Activated CD8-positive, alpha-beta T cell treated with anti-CD3 and anti-CD28 coated beads, Interleukin-2, amount 10 ng/mL, durations not matched to agents 7 days and 5 days (primary cell): ENCODE measurements at places on chromosomes 1 and 21. TPM values are rescaled to one million over a fixed set of nuclear protein-coding genes. Genes with fewer than 3 reads are reported as not detected.

- DNase-seq, result no peak
Observed at GRCh38 chr1:15322648-15323350, 75.8 kb downstream of the FHAD1 start.

DNA sequence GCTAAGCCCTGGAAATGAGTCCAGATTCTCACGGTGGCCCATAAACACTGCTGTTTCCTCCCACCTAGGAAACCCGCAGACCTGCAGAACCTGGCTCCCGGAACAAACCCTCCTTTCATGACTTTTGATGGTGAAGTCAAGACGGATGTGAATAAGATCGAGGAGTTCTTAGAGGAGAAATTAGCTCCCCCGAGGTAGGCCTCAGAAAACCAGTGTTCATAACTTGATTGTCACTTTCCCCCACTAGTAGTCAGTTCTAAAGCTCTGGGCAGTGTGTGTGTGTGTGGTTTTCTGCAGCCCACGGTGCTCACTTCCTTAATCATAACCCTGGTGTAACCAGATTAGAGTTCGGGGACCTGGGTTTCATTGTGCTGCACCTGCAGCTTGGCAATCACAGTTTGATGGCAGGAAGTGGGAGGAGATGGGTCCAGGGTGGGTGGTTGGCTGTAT lies 39.1 kb downstream of the CLIC6 start:
- peak; percentile 72 for DNase-seq

DNA sequence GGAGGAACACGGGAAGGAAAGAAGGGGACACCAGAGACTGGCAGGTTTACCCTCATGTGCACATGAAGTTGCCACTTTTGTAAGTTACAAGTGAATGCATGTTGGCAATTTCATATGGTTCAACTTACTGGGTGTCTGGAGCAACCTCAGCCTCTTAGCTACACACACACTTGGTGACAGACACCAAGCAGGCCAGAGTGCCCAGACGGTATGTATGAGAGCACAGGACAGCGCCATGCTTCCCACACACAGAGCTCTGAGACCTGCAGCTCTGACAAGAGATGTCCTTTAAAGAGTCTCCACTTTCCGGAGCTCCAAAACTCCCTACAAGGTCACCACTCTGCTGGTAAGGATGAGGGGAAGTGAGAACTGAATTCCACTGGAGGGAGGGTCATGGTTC lies 1.9 kb upstream of the TRABD2B start:
- DNase-seq, result no peak

DNA sequence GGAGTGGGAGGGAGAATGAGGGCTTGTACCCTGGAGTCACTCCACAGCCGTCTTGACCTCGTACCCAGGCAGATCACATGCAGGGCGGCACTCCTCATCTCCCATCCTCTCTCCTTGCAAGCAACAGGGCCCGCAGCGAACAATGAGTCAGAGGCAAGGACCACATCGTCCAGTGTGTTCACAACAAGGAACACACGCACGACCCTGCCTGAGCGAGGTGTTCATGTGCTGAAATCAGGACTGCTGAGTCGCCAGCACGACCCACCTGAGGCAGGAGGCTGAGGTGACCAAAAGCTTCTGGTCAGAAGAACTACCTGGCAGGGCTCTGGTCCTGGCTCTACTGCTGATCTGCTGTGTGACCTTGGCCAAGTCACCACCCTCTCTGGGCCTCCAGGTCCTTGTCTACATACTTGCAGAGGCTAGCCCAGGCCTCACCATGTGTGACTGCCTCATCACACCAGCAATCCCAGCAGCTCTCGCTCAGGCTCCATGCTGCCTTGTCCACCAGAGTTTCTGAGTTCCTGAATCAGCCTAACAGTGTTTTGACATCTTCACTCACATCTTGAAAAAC lies 78.0 kb downstream of the SSBP3 start:
- DNase-seq, result no peak

DNA sequence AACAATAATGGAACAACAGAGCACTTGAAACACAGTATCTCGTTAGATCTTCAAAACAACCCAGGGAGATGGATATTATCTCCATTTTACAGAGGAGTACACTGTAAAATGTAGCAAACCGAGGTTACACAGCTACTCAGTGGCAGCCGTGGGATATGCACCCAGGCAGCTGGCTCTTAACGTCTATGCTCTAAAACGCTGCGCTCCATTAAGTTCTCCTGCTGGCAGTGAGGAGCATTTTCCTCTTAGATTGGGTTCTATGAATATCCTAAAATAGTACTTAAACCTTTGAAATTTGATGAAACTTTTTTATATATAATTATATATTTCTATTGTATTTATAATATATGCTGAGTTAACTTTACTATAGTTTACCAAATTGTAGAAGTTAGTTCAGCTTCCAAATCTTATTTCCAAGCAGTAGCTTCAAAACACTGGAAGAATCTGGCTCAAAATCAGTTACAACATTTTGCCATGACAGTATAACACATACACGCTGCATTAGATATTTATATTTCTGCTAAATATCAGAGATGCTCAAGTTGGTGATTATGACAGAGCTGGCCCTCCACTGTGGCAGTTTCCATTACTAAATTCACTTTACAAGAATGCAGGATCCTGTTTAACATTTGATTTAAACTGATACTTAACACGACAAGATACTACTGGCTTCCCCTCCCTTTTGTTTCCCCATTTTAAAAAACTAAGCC lies 49.5 kb downstream of the TGFBR3 start:
- DNase-seq, result no peak

DNA sequence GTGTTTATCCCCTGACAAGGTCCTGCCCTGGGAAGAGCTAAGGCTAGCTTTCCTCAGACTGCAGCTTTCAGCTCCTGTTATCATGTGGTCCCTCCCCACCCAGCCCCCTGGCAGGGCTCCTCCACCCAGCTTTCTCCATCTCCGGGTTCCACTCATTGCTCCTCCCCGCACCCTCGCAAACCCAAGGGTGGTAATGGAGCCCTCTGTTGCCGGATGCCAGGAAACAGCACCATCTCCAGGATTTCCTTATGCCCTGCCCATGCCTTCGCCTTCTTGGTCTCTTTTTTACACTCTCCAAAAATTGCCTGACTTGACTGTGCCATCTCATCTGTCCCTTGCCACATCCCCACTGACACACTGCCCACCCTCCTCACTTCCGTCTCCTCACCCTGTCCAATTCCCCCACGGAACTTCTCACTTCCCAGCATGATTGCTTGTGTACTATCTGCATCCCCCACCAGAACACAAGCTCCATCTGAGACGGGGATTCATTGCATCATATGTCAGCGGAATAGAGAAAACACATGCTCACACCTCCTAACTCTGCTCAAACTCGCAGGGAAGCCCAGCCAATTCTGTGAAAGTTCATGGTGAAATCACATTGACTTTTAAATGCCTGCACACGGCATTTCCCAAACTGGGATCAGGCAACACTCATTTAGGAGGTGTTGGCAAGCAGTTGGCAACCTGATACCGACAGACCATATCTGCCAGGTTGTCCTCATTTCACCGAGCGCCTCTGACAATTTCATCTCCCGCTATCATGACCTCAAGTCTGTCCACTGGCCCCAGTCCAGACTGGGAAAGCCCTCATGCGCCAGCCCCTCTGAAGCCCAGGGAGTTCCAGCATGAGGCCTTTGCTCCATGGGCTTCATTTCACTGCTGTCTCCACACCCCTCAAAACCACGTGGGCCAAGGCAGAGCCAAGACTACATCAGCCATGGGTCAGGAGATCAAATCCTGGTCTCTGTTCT lies 201.1 kb downstream of the MATN1 start:
- DNase-seq, result no peak

ARTN gene
- total RNA-seq, result 0.68 TPM

- no peak for DNase-seq
Observed at GRCh38 chr1:206932177-206932576, 10.4 kb upstream of the FCMR start.

GRCh38 chr1:89200663-89201062 lies 1.9 kb upstream of the GBP4 start:
- no peak for DNase-seq

HRNR gene
- not detected for total RNA-seq

GRCh38 chr1:159779403-159779851 lies 1.3 kb upstream of the DUSP23 start:
- DNase-seq, result no peak

ADGRB2 gene
- total RNA-seq, result 0.05 TPM

DNA sequence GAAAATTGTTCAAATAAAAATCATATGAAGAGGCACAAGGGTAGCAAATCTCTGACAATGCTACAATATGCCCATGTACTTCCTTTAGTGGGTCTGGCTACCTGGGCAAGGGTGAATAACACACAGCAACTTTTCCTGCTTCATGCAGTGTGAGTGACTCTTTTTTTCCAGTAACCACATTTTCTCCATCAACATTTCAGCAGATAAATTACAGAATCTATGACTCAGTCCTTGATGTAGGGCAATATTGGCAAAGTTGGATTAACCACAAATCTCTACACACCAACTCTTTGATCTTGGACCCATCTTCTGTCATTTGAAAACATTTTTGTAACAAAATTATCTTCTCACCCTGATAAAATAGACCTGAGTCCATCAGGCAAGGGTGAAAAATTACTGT lies 31.7 kb downstream of the ERICH3 start:
- no peak for DNase-seq

DNA sequence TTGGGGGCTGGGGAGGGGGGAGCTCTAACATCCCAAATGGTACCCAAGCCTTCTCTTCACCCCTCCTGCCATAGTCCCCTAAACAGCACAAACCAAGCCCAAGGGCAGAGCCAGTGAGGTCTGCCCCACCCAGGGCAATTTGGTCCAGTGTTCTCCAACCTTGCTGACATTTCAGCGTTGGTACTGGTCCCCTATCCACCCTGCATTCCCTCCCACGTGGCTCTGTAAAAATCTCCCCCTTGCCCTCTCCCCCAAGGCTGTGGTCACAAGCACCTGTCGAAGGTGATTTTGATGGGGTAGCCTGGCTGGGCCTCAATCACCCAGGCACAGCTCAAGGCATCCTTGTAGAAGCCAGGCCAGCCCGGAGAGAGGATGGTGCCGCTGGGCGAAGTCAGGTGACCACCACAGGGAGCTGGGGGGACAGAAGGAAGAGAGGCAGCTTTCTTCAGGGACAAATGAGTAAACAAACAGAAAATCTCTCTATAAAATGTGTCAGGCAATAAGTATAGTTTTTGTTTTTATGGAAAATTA lies 137.5 kb upstream of the HMGB4 start:
- no peak for DNase-seq

DNA sequence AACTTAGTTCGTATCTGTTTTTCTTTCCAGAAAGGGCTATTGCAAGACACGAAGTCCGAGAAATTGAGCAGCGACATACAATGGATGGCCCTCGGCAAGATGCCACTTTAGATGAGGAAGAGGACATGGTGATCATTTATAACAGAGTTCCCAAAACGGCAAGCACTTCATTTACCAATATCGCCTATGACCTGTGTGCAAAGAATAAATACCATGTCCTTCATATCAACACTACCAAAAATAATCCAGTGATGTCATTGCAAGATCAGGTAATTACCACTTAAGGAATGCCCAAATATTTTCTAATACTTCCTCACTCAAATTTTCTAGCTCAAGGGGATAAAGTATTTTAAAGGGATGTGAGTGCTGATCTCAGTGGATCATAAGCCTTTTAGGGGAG lies 158.5 kb downstream of the HS2ST1 start:
- no peak for DNase-seq

GRCh38 chr1:180265201-180265600 lies 35.1 kb downstream of the LHX4 start:
- no peak for DNase-seq

LRRC53 gene
- not detected for total RNA-seq

ZNF697 gene
- total RNA-seq, result not detected

GRCh38 chr1:3315399-3316339 lies 138.8 kb upstream of the ARHGEF16 start:
- DNase-seq, result no peak

DNA sequence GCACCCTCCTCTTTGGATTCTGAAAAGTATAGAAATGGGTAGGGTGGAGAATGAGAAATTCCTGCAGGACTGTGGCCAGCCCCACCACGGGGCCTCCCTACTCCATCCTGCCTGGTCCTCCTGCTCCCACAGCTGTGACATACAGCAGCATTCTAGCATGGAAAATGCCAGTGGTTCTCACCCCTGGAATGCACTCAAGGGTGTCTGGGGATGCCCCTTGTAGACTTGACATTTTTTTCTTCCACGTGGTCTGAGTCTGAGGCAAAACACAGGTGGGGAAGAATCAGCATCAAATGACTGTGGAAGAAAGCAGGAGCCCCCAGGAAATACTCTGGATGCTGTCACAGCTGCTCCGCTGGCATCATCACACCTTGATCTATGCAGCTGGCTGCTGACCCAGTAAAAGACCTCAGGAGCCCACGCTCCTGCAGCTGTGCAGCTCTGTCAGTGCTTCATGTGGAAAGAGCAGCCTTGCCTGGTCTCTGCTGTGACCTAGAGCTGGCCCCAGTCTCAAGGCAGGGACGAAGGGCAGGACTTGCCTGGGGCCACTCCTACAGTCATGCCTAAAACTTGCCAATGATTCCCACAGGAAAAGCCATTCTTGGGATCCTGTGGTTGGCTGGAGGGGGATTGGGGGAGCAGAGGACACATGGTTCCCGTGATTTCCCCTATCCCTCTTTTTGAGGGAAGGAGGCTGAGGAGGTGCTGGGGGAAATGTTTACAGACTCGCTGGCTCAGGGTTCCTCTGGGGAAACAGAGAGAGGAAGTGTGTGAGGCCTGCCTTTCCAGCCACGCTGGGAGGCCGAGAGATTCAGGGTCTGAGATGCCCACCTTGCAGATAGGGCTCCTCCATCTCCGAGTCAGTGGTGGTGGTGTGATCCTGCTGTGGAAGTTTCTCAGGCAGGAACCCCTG lies 10.8 kb upstream of the A3GALT2 start:
- no peak for DNase-seq

GRCh38 chr1:29633771-29634170 lies 397.4 kb downstream of the PTPRU start:
- DNase-seq, result no peak

PLA2G2E gene
- not detected for total RNA-seq

DNA sequence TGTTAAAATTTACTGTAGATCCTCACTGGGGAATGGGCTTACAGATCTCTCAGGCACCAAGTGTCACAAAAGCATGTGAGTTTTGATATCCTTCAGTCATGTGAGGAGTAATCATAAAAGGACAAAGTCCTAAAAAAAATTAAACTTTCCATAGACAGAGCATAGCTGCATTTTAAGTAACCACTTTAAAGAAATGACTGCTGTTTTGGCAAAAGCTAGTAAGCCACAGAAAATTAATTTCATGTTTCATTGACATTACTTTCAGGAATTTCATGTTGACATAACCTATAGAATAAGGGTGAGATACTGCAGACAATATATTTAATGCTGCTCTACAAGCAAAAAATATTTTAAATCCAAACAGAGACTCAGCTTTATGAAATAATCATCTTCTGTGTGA lies 156.3 kb downstream of the LYPLAL1 start:
- DNase-seq, result no peak

MFSD2A gene
- total RNA-seq, result 4.1 TPM

SRGAP2C gene
- 32.2 TPM for total RNA-seq

DNA sequence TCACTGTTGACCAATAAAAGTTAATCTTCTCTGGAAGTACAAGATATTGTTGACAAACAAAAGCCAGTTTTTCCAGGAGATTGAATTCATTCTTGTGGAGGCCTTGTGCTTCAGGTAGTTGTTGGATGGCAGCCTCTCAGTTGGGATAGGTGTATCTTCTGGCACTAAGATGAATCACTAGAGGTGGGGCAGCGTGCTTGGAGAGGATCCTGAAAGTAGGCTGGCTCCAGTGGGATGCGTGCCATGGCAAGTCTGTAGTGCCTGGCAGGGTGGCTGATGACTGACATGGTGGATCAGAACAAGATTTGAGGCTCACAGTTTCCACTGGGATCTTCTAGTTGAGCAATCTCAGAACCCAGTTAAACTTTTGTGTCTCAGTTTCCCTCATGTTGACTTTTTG lies 2.4 kb downstream of the VPS13D start:
- no peak for DNase-seq
